ENCODE measurements at places on chromosomes 13 and 19. TPM values are rescaled to one million over a fixed set of nuclear protein-coding genes. Genes with fewer than 3 reads are reported as not detected.

PSG2 gene
- not detected for total RNA-seq

CD37 gene
- total RNA-seq, result 0.27 TPM

ERCC2 gene
- total RNA-seq, result 13.9 TPM

TLE6 gene
- 4.7 TPM for total RNA-seq

COMP gene
- total RNA-seq, result 2.8 TPM

ZNF253 gene
- total RNA-seq, result 16.2 TPM

ZNF792 gene
- total RNA-seq, result 10.6 TPM

ZNF816 gene
- total RNA-seq, result 10.7 TPM

STOML3 gene
- not detected for total RNA-seq

MAP4K1 gene
- 0.57 TPM for total RNA-seq

SSC5D gene
- 0.04 TPM for total RNA-seq

FLT1 gene
- 37.0 TPM for total RNA-seq
